Karpas-422 (cell line): ENCODE measurements at places on chromosomes 5 and 9.

- no peak for DNase-seq
Measured at GRCh38 chr9:33510262-33511183, 13.5 kb upstream of the ANKRD18B start.

DNA sequence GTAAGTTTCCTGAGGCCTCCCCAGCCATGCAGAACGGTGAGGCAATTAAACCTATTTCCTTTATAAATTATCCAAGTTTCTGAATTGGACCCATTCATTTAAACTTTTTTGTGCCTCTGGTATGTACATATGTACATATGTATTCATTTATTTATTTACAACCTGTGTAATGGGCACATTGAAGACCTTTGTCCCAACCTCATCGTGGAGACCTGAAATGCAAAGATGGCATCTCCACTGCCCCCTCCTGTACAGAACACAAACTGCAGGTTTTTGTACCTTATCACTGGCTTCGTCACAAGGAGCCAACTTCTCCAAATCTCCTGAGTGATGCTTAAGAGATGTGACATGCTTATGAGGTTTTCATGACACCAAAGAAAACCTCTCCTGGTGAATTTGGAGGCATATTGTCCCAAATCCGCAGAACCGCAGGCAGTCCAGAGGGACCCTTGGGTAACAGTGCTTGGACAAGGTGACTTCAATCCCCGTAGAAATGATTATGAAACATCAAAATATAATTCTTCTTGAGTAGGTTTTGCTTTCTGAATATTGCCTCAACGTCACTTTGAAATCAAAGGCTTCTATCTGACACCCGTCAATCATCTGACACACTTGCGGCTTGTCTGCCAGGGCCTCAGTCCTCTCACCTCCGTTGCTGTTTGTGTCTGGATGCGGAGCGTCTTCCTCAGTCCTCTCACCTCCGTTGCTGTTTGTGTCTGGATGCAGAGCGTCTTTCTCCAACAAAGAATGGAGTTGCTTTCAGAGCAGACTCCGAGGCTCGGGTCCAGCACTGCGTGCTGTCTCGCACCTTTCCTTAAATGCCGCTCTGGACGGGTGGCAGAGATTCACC lies 135.0 kb upstream of the IRX4 start:
- peak; percentile 85 for DNase-seq

DNA sequence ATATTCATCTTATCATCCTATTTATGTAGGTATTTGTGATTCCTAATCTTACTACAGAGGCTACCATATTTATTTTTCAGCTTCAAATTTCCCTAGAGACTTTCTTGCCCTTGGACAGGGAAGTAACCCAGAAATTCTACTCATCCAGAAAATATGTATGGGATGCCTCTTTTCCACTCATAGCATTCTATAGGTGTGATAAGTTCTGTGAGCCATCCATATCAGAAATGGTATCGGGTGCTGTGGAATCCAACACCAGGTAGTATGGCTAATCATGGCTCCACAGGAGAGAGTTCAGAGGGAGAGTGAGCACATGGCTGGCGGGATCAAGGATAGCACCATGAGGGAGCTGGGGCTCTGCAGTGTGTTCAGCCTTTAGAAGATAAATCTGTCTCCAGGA lies 349.3 kb upstream of the ACTBL2 start:
- no peak for DNase-seq

DNA sequence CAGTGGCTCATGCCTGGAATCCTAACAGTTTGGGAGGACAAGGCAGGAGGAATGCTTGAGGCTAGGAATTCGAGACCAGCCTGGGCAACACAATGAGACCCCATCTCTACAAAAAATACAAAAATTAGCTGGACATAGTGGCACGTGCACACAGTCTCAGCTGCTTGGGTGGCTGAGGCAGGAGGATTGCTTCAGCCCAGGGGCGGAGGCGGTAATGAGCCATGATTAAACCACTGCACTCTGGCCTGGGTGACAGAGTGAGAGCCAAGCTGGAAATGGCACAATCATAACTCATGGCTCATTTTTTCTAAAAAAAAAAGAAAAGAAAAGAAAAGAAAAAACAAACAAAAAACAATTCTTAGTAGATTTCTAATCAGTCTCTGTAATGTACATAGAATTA lies 446.2 kb downstream of the ELAVL2 start:
- no peak for DNase-seq
